ENCODE measurements at places on chromosomes 6 and 20.

DNA sequence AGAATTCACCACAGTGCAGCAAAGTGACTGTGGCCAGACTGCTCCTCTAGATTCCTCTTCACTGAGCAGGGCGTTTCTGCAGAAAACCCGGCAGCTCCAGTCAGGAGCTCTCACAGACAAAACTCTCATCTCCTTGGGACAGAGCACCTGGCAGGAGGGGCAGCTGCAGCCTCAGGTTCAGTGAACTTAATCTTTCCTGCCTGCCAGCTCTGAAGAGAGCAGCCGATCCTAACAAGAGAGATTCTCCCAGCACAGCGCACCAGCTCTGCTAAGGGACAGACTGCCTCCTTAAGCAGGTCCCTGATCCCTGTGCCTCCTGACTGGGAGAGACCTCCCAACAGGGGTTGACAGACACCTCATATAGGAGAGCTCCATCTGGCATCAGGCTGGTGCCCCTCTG is 1065.5 kb downstream of the GRIK2 start:
- DNase-seq = no peak

GRCh38 chr20:34389206-34389953 is 26.3 kb downstream of the ITCH start:
- no peak for DNase-seq

GRCh38 chr6:88725111-88725975 is 238.1 kb downstream of the RNGTT start:
- DNase-seq = no peak

GRCh38 chr6:97207383-97207782 is 75.6 kb downstream of the MMS22L start:
- no peak for DNase-seq

GRCh38 chr20:39903806-39904465 is 785.1 kb downstream of the MAFB start:
- no peak for DNase-seq

DNA sequence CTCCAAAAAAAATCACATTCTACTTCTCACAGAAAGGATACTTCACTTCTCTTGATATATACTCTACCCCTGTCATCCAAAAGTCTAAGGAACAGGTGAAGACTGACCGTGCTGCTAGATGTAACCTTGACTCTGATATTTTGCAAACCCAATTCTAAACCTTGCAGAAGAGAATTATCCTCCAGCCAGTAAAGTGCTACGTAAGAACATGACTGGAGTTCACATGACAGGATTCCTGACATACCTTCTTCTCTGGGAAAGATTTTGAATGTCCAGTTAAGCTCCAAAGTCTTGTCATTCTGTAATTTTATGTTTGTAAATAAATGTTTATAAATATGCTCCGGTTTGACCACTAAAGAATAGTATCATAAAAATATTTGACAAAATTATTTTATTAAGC is 35.8 kb downstream of the BTBD9 start:
- DNase-seq = no peak

DNA sequence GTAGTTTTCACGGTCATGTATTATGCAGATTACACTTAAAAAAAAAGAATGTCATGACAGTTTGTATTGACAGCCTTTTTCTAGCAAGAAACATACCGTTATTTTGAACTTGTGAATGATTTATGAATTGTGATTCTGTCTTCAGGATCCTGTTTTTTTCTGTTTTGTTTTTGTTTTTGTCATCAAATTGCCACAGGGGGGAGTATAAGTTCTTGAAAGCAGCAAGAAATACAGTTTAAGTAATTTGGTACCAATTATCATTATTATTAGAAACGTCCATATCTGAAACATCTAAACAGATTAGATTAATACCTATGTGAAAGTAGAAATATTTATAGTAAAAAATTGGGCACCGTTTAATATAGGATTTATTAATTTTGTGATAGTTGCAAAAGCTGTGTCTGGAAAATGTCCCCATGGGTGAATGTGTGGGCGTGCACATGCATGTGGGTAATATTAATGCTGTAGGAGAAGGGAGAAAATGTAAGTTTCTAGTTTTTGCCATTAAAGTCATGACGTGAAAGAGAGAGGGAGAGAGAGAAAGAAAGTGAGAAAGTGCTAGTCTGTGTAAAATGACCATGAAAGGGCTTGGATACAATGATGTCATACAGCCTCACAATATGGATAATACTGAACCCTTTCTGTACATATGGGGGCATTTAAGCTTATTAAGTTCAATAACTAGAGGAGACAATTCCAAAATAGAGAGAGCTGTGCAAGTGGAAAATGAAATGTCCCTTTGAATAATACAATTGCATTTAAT is 9.4 kb upstream of the CCN2 start:
- DNase-seq = no peak

DNA sequence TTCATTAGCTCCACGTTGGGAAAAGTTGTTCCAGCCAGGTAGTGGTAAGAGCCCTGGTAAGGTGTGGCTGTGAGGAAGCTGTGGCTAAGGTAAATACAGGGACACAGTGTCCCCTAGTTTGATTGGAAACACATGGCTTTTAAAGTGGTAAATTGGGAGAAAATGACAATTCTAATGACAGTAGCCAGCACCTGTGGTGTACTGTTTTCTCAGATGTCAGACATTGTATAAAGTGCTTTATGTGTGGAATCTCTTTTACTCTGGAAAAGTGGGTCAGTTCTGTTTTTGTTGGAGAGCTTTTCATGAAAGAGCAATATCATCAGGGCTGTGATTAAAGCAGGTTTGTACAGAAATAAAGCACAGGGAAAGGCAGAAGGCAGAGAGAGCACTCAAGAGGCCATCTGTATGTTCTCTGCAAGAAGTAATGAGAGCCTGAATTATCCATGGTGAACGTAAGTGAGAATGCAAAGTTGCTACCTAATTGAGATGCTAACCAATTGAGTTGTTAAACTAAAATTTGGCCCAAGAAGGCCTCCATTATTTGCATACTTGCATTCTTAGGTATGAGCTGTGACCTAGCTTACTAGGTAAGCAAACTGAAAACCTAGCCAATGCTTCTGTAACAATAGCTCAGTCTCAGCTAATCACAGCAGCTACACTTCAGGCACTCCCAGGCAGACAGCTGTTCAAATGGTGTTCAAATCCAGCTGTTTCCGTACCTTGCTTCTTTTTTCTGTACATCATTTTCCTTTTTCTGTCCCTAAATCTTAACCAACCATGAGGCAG is 28.2 kb downstream of the MRAP2 start:
- DNase-seq = no peak

All from NCI-H1048 (cell line).